Kasumi-1 (cell line): ENCODE measurements at places on chromosomes 7 and 10.

GRCh38 chr10:119597405-119598186 lies 832 bp upstream of the TIAL1 start:
- peak; percentile 73 for DNase-seq

DNA sequence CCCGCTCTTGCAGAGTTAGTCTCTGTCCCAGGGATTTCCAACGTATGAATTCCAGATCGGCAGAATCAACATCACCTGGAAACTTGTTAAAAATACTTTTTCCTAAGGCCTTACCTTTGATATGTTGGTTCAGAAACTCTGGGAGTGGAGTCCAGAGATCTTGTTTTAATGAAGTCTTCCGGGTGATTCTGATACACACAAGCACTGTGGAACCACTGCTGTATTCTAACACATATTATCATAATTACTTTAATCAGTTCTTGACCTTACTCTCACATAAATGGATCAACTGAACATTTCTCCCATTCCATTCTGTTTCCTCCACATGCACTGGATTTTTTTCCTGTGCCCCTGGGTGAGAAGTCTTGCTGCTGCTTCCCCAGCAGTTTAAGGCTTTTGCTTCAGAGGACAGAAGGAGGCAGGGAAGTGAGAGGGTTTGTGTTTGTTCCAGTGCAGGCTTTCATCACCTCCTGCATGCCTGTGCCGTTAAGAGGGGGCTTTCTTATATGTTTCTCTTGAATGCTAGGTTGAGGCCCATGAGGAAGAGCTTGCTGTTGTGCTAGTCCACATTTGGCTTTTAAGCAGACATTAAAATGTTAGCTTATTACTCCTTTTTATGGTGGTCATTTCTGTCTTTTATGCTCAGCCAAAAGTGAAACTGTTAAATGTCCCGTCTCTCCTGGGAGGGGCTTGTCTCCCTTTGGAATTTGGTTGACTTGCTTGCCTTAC lies 32.4 kb downstream of the CCSER2 start:
- DNase-seq, result no peak

- DNase-seq, result no peak
Observed at GRCh38 chr7:70456719-70457118, 675.2 kb upstream of the GALNT17 start.

DNA sequence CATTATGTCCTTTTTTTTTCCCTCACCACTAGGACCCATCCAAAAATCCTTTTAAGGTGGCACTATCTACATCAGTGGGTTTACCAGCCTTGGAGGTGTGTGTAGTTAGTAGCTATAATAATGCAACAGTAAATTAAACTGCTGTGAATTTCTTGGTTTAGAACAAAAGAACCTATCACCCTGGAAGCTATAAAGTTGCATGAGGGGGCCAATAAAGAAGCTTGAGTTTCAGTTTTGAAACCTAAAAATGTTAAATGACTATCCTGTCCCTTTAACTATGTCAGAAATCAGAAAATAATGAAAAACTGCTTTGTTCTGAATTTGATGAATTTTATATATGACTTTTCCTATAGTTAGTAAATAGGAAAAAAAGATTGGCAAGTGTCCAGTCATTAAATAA lies 80.2 kb downstream of the POLL start:
- DNase-seq, result no peak

GRCh38 chr7:66088861-66089838 lies 13.5 kb downstream of the ASL start:
- no peak for DNase-seq

DNA sequence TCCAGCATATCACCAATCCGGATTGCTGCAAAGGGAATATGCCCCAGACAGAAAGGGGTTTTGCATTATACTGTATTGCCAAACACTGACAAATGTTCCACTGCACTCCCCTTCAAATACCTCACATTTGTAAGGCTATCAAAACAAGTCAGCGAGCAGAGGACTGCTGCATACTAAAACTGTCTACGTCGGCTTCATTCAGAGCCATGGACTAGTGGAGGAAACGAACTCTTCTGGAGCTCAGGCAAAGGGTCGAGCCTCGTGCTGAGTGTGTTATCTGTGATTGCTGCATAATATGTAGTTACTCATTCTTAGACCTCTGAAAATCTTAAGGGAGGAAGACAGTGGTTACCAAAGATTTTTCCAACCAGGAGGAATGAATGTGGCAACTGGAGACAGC lies 200.2 kb downstream of the DYNC1I1 start:
- DNase-seq, result no peak

- DNase-seq, result no peak
Observed at GRCh38 chr10:116849248-116850057, at the start of gene ENO4. TSS of gene ENO4 (plus strand) at chr10:116849499. CDS start at chr10:116849567, 68 bp downstream.

- DNase-seq, result no peak
Observed at GRCh38 chr7:29843726-29844125, 37.4 kb downstream of the WIPF3 start.

- peak; percentile 18 for DNase-seq
Observed at GRCh38 chr7:124113045-124113444, 80.2 kb upstream of the TMEM229A start.

DNA sequence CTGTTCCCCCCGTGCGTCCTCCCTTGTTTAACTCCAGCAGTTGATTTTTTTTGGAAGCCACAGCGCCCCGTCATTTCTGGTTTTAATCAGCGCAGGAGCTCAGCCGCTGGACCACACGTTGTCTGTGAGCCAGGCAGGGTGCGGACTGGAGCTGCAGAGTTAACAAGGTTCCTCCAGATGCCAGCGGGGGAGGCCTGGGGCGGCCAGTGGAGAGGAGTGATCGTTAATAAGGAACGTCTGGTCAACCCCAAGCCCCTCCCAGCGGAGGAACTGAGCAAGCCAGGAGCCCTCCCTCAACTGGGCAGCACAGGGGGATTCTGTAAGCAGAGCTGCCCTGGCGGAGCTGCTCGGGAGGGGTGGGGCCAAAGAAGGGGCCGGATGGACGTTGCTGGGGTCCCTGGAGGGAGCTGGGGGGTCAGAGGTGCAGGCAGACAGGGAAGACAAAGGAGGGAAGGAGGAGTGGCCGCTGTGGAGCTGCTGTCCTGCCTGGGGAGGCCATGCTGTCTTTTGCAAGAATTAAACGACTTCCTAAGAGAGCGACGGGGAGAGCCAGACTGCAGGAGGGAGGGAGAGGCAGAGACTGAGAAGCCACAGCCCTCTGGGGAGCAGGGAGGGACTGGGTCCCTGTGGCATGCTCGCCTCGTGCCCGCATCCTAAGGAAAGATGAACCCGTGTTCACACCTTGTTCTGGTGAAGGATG lies 537.1 kb upstream of the FOXK1 start:
- DNase-seq, result no peak

DNA sequence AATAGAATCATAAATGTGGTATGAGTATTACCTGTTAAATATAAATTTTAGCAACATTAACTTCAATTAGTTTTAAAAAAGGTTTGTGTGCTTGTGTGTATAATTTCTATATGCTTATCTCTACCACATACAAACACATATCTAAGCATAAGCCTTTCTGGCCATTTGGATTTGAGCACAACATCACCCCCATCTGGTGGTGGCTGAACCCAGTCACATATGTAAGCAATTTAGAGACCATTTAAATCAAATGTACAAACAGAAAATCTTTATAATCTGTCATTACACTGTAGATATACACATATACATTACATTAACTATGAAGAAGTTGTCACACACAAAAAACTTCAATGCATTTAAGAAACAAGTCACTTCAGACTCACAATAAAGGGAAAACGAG lies 31.7 kb downstream of the GPR22 start:
- DNase-seq, result peak; percentile 64

- peak; percentile 40 for DNase-seq
Observed at GRCh38 chr7:2019711-2020511, 212.8 kb downstream of the MAD1L1 start.

DNA sequence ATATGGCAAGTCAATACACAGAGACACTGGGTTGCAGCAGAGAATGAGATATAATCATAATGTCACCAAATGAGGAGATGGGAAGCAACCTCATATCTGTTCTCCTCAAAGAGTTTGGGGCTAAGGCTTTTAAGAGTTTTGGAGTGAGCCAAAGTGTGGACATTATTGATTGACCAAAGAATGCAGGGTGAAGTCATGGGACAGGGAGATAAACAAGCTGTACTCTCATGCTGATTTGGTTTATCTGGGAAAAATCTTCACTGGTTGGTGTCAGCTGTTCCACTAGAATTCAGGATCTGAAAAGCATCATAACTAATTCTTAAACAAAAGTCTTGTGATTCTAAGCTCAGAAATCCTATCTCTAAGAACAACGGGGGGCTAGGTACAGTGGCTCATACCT lies 585.9 kb upstream of the NRP1 start:
- no peak for DNase-seq
